ENCODE measurements at places on chromosomes 7 and 10.

DNA sequence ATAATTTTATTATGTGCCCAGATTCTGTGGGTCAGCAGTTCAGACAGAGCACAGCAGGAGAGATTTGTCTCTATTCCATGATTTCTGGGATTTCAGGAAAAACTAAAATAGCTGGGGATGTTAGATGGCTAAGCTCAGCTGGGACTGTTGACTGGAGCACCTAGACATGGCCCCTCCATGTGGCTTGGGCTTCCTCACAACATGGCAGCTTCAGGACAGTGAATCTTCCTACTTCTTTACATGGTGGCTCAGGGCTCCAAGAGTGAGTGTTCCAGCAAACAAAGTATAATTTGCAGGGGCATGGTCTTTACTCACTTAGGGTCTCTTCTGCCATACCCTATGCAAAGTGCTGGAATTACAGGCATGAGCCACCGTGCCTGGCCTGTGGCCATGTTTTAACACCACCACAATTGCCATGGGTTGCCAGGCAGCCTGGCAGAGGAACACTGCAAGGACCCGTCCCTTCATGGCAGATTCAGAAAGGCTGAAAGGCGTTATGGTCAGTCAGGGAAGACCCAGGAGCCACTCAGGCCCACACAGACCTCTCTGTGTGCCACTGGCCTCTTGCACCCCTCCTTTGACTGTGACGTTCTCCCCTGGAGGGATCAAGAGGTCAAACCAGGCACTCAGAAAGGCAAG is 50.8 kb upstream of the ZMIZ1 start:
- no peak for DNase-seq

DNA sequence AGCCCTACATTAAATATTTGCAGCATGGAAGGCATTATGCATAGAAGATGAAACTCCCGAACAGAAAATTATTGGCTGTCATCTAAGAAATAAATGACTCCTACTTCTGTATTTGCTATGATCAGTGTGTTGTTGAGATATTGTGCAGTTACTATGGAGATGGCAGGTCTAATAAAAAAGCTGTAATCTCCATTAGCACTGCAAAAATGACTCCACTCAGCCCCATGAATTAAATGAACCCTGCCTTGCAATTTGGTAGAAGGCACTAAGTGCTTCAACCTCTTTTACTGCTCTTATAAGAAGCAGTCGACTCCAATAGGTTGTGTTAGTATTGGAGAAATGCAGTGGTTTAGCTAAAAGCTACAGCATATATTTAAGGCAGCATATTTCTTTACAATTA is 290.0 kb upstream of the PHYHIPL start:
- DNase-seq: no peak

GRCh38 chr7:51013861-51014511 is 231.3 kb upstream of the GRB10 start:
- no peak for DNase-seq

DNA sequence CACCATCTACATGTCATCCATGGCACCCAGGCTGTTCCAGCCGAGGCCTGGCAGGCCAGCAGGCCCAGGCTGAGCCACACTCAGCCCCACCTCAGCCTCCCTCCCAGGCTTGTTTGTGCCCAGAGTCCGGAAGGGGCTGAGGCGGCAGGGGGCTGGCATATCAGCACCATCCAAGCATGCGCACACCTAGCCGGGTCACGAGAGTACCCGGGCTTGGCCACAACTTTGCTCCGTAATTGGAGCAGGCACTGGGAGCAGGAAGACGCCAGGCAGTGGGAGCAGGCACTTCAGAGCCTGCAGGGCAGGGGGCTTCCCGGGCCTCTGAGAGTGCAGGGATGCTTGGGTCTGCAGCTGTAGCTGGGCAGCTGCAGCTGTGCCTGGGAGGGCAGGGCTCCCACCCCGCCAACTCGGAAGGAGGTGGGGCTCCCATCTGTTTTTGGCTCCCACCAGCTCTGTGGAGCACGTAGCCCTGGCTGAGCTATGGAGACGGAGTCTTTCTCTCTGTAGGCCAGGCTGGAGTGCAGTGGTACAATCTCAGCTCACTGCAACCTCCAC is 15.2 kb upstream of the TSPAN15 start:
- no peak for DNase-seq

- DNase-seq: no peak
These were observed 20.8 kb upstream of the VOPP1 start for GRCh38 chr7:55593172-55593514.

GRCh38 chr10:88114368-88114767 is 250.9 kb downstream of the PTEN start:
- DNase-seq: no peak

DNA sequence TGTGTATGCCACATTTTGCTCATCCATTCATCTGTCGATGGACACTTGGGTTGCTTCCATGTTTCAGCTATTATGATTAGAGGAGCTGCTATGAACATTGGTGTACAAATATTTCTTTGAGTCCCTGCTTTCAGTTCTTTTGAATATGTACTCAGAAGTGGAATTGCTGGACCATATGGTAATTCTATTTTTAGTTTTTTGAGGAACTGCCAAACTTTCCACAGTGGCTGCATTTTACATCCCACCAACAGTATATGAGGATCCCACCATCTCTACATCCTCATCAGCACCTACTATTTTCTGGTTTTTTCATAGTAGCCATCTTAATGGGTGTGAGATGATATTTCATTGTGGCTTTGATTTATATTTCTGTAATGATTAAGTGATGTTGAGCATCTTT is 44.7 kb upstream of the ZMIZ2 start:
- no peak for DNase-seq

GRCh38 chr7:40219917-40220316 is 85.1 kb downstream of the SUGCT start:
- DNase-seq: no peak

DNA sequence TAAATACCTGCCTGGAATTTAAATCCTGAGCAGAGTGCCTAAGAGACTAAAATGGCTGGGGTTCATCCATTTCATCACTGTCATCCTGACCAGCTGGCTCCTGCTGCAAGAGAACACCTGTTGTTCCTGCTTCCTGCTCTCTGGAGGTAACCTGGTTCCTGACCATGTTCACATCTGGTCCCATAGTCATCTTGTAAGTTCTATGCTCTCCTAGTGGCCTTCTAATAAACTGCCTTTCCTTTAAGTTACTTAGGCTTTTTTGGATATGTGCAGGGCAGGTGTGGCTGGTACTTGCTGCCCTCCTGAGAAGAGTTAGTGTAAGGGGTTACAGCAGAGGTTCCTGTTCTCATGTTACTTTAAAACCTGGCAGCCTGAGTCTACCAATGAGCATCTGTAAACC is 80.0 kb downstream of the NRCAM start:
- DNase-seq: no peak

- no peak for DNase-seq
These were observed 84.7 kb downstream of the SNX10 start for GRCh38 chr7:26376175-26376917.

DNA sequence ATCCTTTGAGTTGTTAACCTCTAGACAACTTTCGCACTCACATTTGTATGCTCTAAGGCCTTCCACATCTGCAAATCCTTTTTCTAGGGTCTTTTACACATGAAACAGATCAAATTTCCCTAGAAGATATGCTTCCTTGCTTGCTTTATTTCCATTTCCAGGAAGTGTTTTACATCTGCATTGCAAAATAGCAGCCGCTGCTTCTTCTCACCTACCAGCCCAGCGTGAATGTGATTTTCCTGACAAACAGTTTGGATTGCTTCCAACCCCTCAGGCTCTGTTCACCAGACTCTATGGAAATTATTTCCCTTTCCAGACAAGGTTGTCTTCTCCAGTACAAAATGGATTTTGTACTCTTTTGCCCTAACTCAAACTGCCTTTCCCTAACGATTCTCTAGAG is 50.9 kb upstream of the PAPSS2 start:
- no peak for DNase-seq

DNA sequence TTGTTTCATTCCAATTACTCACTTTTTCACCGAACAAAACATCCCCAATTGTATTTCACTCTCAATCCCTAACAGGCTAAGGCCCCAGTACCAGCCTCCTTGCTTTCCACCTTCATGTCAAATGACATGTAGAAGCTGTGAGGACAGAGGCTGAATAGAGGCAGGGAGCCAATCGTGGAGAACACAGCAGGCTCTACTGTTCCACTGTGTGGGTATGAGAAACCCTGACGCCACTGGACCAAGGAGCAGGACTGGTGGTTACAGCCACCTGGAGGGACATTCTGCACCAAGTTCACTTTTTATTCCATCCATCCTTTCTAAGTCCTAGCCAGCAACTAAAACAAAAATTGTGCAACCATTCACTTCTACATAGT is 502.8 kb downstream of the SORCS1 start:
- peak; percentile 17 for DNase-seq

- DNase-seq: no peak
These were observed 1.8 kb downstream of the UFSP1 start for GRCh38 chr7:100887516-100888290.

DNA sequence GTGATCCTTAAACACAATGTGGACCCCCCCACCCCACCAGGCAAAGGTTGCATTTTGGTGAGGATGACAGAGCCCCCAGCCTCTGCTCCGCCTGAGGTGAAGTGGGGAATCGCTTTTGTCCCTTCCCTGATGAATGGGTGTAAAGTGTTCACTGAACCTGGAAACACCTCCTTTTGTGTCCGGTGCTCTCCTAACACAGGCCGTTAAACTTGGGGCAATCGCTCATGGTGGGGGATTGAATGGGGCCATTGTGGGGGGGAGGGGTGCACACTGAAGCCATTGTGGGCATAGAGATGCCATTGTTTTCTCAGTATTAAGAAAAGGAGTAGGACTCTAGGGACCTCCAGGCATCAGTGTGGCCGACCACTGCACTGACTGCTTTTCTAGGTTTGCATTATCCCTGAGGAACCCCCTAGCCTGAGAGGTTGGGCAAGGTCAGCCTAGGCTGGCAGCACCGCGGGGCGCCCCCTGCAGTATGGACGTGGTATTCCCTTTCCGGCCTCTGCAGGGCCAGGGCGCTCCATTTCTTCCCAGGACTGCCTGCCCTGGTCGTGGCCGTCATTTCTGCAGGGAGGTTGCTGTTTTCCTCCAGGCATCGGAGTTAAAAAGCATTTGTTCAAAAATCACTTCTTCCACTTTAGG is 158.3 kb downstream of the TCF7L2 start:
- no peak for DNase-seq

DNA sequence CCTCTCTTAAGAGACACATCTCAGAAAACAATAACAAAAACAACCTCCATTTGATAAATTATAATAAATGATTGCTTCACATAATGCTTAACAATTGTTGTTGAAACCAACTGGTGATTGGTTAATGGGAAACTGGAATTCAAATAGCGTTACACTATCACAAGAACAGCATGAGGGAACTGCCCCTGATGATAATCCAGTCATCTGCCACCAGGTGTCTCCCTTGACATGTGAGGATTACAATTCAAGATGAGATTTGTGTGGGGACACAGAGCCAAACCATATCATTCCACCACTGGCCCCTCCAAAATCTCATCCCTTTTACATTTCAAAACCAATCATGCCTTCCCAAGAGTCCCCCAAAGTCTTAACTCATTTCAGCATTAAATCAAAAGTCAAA is 375.9 kb downstream of the BMPER start:
- no peak for DNase-seq

- no peak for DNase-seq
These were observed 225.7 kb downstream of the RPS24 start for GRCh38 chr10:78259391-78259790.

- DNase-seq: no peak
These were observed 346.6 kb downstream of the PTEN start for GRCh38 chr10:88209837-88210561.

DNA sequence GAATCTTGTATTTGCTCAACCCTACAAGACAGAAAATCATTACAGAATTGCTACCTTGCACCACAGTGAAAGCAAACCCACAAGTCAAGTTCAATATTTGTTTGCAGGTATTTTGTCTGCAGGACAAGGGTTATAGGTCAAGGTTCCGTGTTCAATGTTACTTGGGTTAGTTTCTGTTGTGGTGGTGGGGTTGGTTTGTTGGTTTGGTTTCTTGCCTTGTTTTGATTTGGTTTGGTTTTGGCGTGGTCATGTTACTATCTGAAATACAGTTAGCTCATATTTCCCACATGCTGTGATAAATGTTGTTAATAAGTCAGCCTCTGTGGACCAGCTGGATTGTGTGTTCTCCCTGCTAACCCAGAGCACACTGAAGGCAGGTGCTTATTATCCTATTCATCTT is 75.6 kb upstream of the INSIG1 start:
- no peak for DNase-seq

- no peak for DNase-seq
These were observed 27.6 kb downstream of the COBL start for GRCh38 chr7:51288896-51289622.

DNA sequence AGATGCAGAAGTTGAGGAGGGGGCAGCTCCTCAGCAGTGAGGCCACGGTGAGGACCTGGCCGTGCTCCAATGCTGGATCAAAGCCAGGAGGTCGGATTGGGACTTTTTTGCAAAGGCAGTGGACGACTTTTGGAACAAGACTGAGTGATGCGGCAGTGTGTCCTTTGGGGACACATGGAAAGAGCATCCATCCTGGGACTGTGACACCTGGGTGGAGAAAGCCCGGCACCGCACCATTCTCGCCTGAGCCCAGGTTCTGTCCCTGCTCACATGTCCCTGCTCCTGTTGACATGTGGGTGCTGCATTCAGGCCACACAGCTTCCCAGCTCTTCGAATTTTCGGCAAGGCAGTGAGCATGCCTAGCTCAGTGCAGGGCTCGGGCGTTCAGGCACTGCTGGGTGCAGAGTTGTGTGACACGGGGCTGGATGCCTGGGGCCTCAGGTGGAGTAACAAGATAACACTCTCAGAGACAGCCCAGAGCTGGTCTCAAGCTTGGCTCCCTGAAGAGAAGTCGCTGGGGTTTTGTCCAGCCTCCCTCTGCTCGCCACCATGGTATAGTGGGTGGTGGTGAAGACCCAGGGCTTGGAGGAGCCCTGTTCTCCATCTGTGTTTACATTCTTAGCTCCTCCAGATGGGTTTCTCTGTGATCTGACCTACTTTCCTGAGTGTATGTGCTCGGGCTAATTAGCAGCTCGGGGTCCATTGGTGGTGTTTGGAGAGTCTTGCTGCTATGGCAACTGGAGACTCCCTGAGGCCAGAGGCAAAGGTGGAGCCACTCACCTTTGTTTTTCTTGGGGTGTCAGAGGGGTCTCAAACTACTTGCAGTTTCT is 111.7 kb upstream of the BTBD16 start:
- DNase-seq: no peak

DNA sequence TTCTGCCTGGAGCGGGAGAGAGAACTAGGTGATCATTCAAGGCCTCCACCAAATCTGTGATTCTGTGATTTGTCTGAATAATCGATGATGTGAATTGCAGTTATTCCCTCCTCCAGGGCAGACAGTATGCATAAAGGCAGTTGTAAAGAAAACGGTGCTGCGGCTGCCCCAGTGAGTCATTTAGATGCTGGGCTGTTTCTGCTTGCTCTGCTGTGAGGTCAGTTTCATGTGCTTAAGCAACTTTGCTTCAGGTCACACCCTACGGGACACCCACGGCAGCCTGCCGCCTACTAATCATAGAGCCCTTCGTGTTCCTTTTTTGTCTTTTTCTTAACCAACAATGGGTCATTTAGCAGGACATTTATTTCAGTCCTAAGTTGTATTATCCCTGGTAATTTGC is 158.1 kb upstream of the PITRM1 start:
- no peak for DNase-seq

- no peak for DNase-seq
These were observed 148.8 kb downstream of the PPP1R9A start for GRCh38 chr7:95056107-95056739.

GRCh38 chr10:129375171-129375570 is 91.9 kb upstream of the MGMT start:
- DNase-seq: no peak

- DNase-seq: no peak
These were observed 31.4 kb downstream of the ZAN start for GRCh38 chr7:100764841-100765240.
